ENCODE measurements at places on chromosomes 16 and 17.

DNA sequence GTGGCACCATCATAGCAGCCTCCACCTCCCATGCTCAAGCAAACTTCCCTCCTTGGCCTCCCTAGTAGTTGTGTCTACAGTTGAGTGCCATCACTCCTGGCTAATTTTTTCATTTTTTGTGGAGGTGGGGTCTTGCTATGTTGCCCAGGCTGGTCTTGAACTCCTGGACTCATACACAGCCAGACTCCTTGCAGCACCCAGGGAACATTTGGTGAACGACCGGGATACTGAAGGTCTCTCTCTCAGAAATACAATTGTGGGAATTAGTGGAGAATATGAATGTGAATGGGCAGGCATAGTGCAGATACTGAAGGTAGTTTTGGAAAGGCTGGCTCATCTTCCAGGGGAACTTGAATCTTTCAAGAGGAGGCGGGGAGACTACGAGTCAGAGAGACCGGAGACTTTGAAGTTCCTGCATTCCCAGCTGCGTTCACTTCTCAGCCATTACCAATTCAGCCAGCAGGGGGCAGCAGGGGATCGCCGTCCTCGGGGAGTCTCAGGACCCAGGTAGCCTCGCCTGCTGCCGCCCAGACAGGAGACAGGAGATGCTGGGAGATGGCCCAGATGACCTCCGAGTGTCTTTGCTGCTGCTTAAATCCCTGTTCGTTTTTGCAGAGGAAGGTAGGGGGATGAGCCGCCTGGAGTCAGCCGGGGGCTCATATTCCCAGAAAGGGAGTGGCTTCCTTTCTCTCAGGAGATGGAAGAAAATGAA, 68.6 kb downstream of the HAPSTR1 start:
- DNase-seq = peak; percentile 22

GRCh38 chr16:27335349-27336053, 21.7 kb downstream of the IL4R start:
- no peak for DNase-seq

DNA sequence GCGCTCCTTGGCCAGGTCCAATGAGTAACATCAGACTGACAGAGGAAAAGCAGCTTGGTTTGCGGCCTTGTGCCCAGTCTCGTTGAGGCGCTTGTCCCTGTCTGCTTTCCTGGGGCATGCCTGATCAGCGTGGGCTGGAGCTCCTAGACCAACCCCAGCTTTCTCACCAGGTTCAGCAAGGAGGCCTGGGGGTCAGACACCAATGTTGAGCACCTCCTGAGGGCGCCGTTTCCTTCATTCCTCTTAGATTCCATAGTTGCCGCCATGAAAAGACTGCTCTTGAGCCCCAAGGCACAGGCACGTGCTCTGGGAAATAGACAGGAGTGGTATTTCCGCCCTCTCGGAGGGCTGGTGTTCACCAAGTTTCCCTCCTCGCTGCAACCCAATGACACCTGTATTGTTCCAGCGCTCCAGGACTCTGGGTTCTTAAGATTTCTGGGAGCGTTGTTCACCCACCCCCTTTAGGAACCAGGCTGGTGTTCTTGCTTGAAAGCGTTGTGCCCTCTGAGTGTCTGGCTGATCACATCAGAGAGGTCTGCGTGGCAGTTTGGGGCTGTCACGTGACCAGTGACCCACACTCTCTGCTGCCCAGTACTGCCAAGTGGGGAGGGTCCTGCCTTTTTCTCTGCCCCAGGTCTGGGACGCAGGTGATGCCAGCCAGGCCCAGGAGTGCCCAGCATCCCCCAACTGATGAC, 18.0 kb downstream of the KCTD2 start:
- DNase-seq = no peak

- DNase-seq = no peak
These were observed 60.9 kb downstream of the CACNG1 start for GRCh38 chr17:67105213-67105612.

DNA sequence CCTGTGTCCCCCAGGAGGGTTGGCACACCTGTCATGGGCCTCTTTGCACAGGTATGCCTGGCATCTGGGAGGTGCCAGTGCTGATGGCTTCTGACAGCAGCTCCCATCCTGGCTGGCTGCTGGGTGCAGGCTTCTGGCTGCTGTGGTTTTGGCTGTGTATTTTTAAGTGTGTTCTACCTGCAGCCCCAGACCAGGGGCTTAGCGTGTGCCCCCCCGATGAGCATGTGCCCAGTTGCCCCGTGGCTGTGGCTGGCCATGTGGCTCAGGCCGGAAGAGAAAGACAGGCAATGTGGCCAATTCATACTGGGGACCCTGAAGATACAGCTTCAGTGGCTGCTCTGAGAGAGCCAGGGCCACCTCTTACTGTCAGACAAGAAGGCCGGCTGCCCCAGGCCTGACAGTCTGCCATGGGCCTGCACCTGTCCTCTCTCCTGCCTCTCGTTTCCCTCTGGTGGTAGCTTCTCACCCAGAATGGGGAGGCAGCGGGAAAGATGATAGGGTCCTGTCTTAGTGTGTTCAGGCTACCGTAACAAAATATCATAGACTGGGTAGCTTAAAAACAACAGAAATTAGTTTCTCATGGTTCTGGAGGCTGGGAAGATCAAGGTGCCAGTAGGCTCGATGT, 37.6 kb upstream of the LGALS9 start:
- no peak for DNase-seq

GRCh38 chr17:50037321-50038107, 18.4 kb upstream of the ITGA3 start:
- no peak for DNase-seq

GRCh38 chr16:16143038-16143763, 80.1 kb downstream of the ABCC6 start:
- DNase-seq = no peak

DNA sequence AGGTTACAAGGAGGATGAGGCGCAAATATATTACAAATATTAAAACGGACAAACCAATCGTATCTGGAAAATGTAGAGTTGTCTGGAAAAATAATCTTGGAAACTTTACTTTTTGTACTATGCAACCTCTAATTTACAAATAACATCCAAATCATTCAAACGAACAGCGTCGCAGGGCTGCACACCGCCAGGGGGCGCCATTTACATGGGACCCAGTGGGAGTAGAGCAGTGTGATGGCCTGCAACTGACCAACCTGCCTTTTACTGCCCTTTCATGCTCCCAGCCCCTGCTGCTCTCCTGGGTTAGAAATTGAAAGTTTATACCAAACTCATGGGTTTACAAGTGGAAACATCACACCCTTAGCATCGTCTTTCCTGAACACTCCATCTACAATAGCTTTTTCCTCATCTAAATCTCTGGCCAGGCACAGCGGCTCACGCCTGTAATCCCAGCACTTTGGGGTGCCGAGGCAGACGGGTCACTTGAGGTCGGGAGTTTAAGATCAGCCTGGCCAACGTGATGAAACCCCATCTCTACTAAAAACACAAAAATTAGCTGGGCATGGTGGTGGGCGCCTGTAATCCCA, 10.0 kb downstream of the PITPNC1 start:
- no peak for DNase-seq

DNA sequence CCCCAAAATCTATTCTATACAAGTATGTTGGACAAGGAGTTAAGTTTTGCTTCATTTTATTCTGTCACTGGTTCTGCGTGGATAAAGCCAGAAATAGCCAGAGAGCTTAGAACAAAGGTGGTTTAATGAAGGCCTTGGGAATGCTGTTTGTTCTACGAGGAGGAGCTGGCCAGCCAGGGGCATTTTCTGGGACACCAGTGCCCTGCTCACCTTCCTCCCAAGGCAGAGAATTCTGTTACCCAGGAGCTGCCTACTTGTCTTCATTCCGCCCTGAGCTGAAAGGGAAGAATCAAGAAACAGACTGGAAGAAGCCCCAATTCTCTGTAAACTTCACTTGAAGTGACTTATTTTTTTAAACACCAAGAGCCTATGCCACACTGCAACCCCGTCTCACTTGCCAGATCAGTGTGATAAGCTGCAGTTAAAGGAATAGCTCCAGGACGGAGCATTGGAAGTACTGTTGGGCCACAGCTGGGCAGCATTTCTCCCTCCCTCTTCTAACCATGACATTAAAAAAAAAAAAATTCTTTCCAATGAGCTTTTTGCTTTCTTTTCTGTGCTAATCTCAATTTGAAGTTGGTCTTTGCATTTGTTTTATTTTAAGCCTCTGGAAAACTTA, 149.8 kb upstream of the DYNLRB2 start:
- DNase-seq = no peak

- DNase-seq = no peak
These were observed 147.8 kb downstream of the IRF8 start for GRCh38 chr16:86046667-86047270.

GRCh38 chr17:50203086-50203485, 1.7 kb upstream of the COL1A1 start:
- DNase-seq = no peak

DNA sequence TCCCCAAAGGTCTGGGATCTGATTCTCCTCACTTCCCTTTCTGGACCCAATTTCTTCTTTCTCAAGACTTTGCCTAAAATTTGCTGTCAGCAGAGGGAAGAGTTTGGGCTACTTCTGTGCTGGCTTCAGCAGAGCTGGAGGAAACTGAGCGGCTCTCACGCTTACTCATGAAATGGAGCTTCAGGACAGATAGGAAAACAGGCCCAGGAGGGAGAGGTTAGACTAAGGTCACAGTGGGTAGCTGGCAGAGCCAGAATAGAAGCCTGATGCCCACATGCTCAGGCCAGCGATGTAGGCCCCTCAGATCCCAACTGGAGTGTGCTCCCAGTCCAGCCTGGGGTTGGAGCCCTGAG, 593 bp downstream of the SLC38A7 start:
- peak; percentile 20 for DNase-seq

- no peak for DNase-seq
These were observed 36.8 kb downstream of the TNRC6C start for GRCh38 chr17:77995146-77995852.

GRCh38 chr17:38939987-38940386, 14.6 kb downstream of the LASP1NB start:
- DNase-seq = no peak

GRCh38 chr17:19378416-19379360, at the start of gene MAPK7:
Gene MAPK7 (plus strand): TSS chr17:19378498. CDS start chr17:19378901, 403 bp downstream.
- DNase-seq = no peak

GRCh38 chr17:2701161-2701995, 10.2 kb downstream of the CLUH start:
- no peak for DNase-seq

GRCh38 chr17:36117505-36118382, 14.1 kb downstream of the CCL4 start:
- no peak for DNase-seq

DNA sequence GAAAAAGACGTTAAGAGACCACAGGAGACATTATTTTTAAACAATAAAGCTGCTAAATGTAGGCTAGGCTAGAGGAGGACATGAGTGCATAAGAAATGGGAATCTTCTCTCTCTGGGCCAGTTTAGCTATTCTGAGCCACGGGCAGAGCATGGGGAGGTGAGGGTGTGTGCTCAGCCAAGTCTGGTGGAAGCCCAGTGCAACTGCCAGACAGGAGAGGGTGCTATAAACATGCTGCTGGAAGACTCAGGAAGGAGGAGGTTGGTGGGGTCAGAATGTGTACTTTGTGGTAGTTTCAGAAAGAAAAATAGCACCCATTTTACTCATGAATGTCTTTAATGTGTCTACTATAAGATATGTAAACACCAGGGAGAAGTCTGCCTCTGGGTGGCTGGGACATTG, 5.9 kb upstream of the SDK2 start:
- no peak for DNase-seq

GRCh38 chr16:67490335-67491096, 7.2 kb upstream of the AGRP start:
- DNase-seq = no peak

DNA sequence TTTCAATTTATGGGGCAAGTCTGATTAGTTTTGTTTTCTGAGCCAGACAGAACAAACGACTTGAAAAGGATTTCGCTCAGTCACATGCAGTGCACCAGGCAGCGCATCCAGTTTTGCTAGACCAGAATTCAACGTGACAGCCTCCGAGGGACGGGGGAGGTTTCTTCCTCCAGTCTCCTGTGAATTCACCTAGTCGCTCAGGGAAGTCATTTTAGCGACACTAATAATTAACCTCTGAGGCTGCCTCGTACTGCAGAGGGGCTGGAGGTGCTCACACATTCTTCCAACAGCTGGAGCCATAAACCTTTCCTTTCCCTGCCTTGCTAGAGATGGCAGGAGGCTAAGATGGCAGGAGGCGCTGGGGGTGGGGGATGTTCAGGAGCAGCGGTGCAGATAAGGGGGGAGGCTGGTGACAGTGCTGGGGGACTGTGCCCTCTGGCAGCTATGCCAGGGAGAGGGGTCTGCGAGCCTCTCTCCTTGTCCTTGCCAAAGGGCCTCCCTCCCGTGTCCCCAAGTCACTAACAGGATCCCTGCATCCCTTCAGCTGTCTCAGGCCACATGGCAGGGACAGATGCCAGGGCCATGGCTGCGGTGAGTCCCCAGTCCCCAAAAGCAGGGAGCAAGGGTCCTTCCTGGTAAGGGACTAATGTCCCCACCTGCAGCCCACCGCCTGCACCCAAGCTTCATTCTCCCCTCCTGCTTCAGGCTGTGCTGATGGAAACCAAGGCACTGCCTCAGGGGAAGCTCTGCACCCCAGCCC, 24.0 kb downstream of the MXRA7 start:
- DNase-seq = no peak

DNA sequence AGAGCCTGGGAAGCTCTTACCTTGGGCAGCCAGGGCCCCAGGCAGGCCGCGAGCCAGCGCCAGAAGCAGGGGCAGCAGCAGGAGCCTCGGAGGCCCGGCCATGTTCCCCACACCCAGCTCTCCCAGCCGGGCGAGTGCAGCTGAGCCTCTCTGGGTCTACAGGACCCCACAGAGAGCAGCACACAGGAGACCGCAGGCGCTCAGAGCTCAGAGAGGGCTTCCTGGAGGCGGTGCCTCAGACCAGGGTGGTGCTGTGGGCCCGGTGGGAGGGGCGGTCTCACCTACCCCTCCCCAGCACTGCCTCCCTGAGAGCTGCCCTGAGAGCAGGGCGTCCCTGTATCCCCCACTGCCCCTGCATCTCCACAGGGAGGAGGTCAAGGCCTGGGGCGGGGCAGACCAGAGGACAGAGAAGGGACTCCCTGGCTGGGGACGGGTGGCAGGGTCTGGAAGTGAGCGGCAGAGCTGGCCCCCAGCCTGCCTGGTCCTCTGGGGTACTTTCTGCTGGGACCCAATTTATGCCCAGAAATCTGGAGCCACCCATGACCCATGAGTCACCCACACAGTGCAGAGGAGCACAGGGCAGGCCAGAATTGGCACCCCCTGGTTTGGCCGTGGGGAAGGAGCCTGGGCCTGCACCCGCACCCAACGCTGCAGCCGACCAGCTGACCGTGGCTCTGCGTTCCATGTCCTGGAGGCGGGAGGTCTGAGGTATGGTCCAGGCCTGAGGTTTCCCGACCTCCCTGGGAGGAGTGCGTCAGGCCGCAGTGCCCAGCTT, at the start of gene CD7:
CD7 (minus strand) TSS at position 215 of the 775 bp plus-strand sequence; CDS start at position 102, 113 bp downstream.
- DNase-seq = no peak

DNA sequence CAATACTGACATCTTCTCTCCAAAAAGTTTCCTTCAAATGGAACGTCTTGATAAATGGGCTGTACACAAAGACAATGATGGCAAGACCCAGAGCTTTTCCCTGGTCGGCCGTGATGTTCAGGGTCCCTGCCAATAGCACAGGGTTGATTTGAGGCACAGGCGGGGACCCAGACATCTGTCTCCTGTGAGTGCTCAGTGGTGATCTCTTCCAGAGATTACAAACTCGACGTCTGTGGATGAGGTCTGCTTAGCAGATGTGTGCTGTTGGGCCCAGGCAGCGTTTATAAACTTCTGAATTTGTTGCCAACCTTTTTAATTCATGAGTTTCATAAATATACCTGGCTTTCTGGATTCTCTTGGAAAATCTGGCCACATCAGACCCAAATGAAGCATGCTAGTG, 14.9 kb downstream of the CPPED1 start:
- no peak for DNase-seq

GRCh38 chr16:28237754-28238357, 26.1 kb upstream of the XPO6 start:
- DNase-seq = no peak

Data from B cell (primary cell).